Cerebellar nuclear complex (tissue), 1 donor: ENCODE measurements at places on chromosomes 3 and 15.

GRCh38 chr15:45892182-45892581 is 257.4 kb downstream of the SQOR start:
- DNase-seq = no peak

- no peak for DNase-seq
These were observed 299.1 kb upstream of the MCTP2 start for GRCh38 chr15:93932164-93932776.

DNA sequence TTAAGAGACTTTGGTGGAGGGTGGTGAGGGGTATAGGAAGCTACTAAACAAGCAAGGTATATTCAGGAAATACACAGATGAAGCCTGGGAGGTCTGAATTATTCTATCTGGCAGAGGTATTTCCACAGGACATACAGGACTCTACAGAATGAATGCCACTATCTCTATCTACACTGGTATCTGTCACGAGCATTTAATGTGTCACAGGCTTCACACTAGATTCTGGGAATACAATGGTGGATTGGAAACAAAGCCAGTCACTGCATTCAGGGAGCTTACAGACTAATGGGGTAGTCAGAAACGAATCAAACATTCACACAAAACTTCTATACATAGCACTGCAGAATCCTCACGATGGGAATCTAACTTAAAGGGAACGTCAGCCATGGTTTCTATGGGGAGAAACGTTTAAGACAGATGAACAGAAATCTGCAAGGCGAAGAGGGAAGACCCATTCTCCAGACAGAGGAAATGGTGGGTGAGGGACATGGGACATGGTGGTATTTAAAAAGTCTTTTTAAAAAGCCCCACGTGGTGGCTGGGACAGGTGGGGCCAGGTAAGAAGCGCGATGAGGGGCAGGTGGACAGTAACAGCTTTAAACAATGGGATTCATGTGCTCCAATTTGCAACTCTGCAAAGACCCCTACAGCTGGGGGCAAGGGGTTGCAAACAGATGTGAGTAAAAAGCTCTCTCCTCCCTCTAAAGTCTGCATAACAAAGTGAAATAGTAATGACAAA is 16.5 kb downstream of the LRIG1 start:
- DNase-seq = no peak

- no peak for DNase-seq
These were observed 17.8 kb downstream of the LRIG1 start for GRCh38 chr3:66483006-66483405.

DNA sequence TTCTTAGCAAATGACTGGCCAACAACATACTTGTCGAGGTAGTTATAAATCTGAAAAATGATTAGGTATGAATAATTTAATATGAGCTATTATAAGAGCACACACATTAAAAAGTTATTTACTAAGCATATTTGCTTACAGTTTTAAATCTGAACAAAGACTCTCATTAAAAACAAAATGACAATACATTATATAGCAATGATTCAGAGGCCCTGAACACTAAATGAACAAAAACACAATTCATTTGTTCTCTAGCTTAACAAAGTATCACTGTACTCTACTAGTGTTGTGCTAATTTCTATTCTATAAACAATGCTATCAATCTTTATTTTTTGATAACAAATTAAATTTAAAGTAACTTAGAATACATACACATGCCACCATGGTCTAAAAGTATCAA is 21.0 kb downstream of the CLPX start:
- no peak for DNase-seq

- no peak for DNase-seq
These were observed 6.4 kb downstream of the CELSR3 start for GRCh38 chr3:48656061-48656840.
